ENCODE measurements at places on chromosomes 7 and 10.

DNA sequence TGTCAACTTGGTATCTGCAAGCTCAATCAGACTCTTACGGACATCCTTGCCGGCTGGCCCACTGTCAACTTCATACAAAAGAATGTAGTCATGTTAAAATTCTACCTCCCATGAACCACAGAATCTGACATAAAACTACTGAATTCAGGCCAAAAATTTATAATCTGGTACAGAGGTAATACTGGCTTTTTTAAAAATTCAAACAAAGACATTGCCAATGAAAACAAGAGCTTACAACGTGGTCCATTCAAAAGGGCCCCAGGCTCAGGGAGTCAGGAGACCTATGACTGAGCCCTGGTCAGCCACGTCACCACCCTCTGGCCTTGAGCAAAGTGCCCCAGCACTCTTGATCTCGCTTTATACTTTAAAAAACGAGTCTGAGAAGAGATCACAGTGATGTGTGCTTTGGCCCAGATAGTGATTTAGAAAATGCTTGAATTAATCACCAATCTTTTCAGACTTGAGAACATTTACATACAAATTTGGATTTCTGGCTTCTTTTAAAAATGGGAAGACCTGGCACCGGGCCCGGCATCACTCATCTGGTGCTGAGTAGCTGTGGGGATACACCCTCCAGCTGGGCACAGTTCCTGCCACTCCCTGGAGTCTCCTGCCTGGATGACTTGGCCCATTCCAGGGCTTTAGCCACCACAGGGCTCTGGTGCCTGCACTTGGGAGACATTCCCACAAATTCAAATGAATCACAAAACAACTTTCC lies 94.1 kb downstream of the PIP4K2A start:
- DNase-seq = no peak

DNA sequence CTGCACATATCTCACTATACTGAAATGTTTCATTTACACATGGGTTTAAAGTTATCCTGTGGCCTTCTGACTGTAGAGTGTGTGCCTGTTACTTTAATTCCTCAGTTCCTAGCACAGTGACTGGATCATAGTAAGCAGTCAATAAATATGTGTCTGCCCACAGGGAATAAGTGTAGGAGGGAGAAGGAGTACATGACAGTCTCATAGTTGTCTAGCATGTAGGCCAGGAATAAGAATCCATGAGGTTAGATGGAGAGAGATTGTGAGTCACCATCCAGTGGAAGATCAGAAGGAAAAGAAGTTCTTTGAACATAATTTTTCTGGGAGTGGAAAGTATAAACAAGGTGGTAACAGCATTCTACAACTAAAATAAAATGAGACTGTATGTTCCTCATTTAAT lies 36.6 kb upstream of the SEMA3A start:
- DNase-seq = no peak

- DNase-seq = no peak
Measured at GRCh38 chr10:15487376-15487775, 116.3 kb upstream of the FAM171A1 start.

- no peak for DNase-seq
Measured at GRCh38 chr10:118585234-118585633, 10.2 kb downstream of the PRLHR start.

- no peak for DNase-seq
Measured at GRCh38 chr10:48209241-48209640, 65.3 kb downstream of the FRMPD2 start.

DNA sequence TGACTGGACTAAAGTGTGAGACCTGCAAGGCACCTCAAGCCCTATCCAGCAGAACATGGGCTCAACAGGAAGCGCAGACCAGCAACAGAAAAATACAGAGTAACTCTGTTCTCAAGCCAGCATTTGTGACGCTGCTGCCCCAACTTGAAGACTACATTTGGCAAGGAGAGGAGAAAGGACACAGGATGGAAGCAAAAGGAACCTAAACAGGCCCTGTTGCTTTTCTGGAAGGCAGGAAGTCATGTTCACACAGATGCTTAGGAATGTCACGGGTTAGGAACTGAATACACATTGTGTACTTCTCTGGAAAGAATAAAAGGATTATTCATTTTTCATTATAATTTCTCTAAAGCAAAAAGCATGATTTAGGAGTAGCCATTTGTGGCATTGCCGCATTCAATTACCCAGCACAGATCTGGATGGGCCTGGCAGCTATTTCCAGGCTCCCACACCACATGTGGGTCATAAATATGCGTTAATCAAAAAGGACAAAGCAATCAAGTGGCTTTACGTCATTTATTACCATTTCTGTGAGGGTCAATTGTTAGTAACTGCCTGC lies 19.8 kb upstream of the TOMM7 start:
- DNase-seq = no peak

DNA sequence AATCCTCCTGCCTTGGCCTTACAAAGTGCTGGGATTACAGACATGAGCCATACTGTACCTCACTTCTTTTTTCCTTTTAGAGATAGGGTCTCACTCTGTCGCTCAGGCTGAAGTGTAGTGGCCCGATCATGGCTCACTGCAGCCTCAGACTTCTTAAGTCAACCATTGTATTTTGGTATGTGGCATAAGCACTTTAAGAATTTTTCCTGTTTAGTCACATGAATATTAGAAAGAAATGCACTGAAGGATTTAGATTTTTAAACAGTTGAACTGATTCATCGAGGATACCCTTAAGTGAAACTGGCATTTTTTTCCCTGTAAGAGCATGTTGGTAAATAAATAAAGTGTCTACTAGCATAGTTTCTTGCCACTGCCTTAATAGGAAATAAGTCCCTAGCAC lies 319.3 kb upstream of the CACNA2D1 start:
- no peak for DNase-seq

- DNase-seq = no peak
Measured at GRCh38 chr7:76069238-76069638, 21.3 kb downstream of the MDH2 start.

DNA sequence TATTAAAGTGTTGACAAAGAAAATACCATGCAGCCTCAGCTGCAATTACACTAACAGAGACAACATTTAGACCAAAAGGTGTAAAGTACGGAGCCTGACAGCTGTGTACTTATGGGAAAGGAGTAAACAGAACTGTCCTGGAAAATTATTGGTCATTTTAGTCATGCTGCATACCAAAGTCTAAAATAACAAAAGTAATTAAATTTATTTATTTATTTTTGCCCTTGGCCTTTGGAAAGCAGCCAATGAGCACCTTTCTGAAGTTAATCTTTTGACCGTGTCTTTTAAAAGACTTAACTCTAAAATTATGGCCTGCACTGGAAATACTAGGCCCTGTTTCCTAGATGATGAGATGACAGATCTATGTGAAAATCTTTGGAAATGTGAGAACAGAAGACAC lies 597.6 kb downstream of the NXPH1 start:
- no peak for DNase-seq

DNA sequence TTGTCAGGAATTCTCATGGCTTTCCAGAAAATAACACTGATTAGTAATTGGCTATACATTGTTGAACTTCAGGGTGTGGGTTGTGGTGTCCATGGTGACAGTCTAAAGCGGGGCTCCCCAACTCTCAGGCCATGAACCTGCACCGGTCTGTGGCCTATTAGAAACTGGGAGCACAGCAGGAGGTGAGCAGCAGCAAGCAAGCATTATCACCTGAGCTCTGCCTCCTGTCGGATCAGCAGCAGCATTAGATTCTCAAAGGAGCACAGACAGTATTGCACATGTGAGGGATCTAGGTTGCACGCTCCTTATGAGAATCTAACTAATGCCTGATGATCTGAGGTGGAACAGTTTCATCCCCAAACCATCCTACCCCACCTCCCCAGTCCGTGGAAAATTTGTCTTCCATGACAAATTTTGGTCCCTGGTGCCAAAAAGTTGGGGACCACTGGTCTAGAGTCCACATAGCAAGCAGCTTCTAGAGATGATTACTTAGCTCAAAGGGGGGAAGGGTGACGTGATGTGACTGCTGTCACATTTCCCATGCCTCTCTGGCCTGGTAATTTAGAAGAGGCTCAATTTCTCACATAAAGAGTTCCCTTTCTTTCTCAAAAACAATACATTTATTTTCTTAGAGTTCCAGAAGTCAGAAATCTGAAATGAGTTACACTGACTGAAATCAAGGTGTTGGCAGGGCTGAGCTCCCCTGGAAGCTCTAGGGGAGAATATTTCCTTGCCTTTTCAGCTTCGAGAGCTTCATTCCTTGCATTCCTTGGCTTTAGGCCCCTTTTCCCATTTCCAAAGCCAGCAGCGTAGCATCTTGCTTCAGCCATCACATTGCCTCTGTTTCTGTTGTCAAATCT lies 17.6 kb upstream of the FAM221A start:
- DNase-seq = no peak

GRCh38 chr7:70881167-70881847 lies 250.6 kb upstream of the GALNT17 start:
- DNase-seq = no peak

GRCh38 chr10:132110111-132110521 lies 44.4 kb downstream of the JAKMIP3 start:
- no peak for DNase-seq
